ENCODE measurements at places on chromosomes 5 and 9.

DNA sequence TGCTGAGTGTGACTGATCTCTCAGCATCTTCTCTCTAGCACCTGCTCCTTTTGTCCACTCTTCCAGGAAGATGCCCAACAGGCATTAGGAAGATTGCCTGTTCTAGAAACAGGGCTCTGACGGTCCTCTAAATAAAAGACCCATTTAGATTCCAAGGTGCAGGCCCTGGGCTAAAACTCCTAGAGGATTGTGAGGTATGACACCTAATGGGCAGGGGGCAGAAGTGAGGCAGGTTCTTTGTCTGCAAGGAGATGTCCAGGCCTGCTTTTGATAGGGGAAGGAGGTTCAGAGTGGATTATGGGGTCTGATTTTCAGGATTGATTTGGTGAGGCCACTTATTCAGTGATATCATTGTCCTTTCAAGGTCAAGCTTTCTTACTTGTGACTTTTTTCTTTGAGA lies 140.8 kb upstream of the TRPC7 start:
- DNase-seq, result no peak

DNA sequence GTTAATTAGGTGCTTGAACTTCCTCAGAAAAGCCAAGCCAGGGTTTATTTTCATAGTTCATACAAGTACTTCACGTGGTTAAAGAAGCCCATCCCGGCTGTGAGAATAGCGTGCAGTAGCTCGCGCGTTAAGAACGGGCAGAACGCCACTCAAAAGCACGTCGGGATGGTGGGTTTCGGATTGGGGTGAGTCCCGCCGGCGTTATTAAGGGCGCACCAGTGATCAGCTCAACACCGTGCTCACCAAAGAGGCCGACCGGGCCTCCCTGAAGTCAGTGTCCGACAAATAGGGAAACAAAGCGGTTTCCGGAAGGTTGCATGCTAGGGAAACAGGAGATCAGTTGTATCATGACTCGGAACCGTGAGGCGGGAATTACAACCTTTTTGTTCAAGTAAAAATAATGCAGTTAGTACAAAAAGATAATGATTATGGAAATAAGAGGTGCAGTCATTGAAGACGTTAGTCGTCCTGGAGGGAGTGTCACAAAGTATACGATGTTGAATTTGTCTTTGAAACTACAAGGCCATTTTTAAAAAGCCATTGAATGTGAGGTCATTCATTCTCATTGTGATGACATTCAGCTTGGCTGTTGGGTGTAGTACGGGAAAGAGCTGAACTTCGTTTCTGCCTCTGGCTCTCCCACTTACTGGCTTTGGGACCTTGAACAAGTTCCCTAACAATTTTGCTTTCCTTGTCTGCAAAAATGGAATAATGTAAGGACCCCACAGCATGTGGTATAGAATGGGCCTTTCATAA lies 992 bp downstream of the SETD9 start:
- DNase-seq, result no peak

DNA sequence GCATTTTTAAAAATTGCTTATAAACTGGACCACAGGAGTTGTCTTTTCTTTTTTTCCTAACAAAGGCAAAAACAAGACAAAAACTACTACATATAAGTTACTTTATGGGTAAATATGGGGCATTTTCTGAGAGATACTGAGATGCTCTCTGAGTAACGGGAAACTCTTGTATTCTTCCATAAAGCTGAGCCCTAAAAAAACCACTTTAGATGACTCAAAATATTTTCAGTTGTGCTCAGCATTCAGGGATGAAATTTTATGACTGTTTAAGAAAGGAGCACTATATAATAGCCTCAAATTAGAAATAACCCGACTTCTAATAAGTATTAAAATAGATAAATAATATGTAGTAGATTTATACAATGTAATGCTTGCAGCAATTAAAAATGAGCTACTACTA lies 644.5 kb downstream of the KCTD16 start:
- no peak for DNase-seq

DNA sequence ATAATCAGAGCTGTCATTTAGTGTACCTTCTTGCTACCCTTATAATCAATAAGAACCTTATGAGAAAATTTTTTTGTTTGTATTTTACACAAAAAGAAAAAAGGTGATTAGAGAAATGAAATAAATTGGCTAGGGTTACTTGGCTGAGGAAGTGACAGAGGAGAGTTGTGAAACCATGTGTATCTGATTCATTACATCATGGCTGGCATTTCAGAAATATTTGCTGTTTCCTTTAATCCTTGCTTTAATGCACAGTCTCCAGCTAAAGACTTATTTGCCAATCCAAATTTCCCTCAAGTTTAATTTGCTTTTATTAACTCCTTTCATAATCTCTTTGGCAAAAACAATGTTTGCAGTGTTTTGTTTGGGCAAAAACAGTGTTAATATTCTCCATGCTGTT lies 543.1 kb downstream of the KIF4B start:
- no peak for DNase-seq

DNA sequence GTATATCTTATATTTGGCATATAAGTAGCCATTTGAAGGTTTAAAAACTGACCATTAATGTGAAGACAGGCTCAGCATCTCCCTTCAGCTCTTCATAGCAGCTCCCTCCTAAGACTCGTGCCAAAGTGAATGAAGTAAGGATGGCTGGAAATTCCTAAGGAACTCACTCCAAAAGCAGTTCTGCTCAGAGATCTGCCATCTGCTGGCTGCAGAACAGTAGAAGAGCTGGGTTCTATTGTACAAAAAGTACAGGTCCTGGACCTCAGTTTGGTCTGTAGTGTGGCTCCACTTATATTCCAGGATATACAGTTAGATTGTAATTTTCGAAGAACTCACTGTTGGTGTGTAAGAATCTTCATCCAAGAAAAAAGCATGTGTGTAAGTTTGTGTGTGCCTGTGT lies 104.9 kb upstream of the RUSC2 start:
- DNase-seq, result peak; percentile 36

- DNase-seq, result no peak
Measured at GRCh38 chr9:133235549-133236222, 26.6 kb upstream of the OBP2B start.

Measured in fibroblast of skin of left quadriceps (primary cell).